Small intestine (tissue), 16 donors: ENCODE measurements at places on chromosomes 5 and 9. TPM values are rescaled to one million over a fixed set of nuclear protein-coding genes. Genes with fewer than 3 reads are reported as not detected.

DNA sequence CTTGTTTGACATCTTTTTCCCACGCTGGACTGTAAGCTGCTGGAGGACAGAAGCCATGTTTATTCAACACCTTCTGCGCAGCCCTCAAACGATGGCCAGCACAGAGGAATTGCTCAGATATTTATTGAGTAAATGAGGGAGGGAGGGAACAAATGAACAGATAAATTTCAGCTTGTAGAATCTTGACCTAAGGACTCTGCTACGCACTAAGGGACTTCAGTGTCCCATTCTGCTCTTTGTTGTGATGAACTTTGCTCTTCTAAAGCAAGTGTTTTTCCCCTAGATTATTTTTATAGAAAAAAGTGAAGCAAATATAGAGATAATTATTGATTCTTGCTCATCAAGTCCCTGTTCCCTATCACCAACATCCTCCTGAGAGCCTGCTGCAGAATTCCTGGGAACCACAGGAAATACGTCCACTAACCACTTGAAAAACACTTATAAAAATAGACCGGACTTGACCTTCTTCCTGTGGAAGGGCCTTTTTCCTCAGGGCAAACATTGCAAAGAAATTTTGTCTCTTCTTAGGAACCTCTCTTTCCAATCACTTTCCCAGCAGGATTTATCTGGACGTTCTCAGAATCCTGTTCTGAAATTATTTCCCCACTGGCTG is 54.9 kb downstream of the FGF1 start:
- no peak overlapping the region for H3K4me3 ChIP-seq
- H3K4me1 ChIP-seq = no peaks in the 10 kb centered on the region
- DNase-seq = no peak

- no peaks in the 10 kb centered on the region for H3K4me1 ChIP-seq
- no peak overlapping the region for H3K27ac ChIP-seq
- no peaks in the 10 kb centered on the region for H3K27me3 ChIP-seq
- no peak overlapping the region for H3K4me3 ChIP-seq
These were observed 54.0 kb downstream of the PCA3 start for GRCh38 chr9:76818271-76818670.

DNA sequence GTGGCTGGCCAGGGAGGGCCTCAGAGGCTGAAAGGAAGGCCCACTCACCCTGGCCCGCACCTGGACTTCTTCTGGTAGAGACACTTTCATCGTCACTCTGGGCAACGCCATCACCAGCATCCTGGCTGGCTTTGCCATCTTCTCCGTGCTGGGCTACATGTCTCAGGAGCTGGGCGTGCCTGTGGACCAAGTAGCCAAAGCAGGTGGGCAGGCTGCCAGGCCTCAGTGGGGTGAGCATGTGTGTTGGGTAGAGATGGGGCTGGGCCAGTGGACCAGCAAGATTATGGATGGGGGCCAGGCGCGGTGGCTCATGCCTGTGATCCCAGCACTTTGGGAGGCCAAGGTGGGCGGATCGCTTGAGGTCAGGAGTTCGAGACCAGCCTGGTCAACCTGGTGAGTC is 12.6 kb downstream of the SLC6A7 start:
- DNase-seq = no peak
- H3K27ac ChIP-seq = no peak overlapping the region
- no peaks in the 10 kb centered on the region for H3K4me1 ChIP-seq
- H3K36me3 ChIP-seq = no peaks in the 10 kb centered on the region

- DNase-seq = no peak
- H3K27me3 ChIP-seq = no peaks in the 10 kb centered on the region
- no peaks in the 10 kb centered on the region for H3K36me3 ChIP-seq
These were observed 10.6 kb upstream of the PARP8 start for GRCh38 chr5:50655810-50656205.

GRCh38 chr9:98899408-98900056 is 44.2 kb upstream of the COL15A1 start:
- no peaks in the 10 kb centered on the region for H3K4me1 ChIP-seq
- H3K27me3 ChIP-seq = no peaks in the 10 kb centered on the region
- no peaks in the 10 kb centered on the region for H3K36me3 ChIP-seq

DNA sequence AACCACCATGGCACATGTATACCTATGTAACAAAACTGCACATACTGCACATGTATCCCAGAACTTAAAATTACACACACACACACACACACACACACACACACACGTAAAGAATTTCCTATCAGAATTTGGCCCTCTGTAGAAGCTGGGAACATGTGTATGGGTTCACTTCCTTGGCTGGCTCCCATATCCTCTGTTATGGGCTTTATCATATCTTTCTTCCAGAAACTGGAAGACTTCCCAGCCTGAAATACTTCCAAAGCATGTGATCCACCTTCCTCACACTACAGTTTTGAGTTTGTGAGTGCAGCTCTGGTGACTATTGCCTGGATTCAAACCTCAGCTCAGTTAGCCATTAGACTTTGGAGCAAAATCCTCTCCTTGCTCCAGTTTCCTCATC is 78.6 kb upstream of the GDNF start:
- no peaks in the 10 kb centered on the region for H3K27me3 ChIP-seq
- H3K4me1 ChIP-seq = no peaks in the 10 kb centered on the region
- no peak overlapping the region for H3K4me3 ChIP-seq
- peak; percentile 3 for DNase-seq
- H3K36me3 ChIP-seq = no peaks in the 10 kb centered on the region
- no peak overlapping the region for H3K27ac ChIP-seq

DNA sequence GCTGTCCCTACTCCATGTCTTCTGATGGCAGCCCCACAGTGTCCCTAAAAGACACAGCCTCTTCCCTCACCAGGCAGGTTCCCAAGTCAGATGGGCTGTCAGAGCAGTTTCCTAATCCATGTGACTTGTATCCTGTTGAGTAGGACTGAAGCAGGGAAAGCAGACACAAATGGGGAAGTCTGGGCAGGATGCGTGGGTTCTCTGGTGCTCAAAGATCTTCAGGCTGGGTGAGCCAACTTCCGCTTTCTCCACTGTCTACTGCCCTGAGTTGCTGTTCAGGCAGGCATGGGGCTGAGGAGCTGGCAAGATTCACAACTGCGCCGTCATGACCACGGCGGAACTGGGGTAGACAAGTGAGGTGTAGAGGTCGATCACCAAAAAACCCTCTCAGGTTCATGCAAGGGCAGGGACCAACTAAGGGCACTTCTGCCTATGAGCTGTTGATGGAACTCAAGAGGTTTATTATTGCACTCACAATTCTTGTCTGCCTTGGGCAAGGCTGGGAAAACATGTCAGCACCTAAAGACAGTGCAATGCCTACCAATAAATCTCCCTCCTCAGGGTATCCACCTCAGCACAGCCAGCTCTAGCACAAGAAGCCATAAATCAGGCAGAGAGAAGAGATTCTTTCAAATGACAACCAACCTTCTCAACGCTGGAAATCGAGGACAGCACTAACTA is 83.4 kb downstream of the RAPGEF1 start:
- H3K27me3 ChIP-seq = no peaks in the 10 kb centered on the region
- no peaks in the 10 kb centered on the region for H3K36me3 ChIP-seq

DNA sequence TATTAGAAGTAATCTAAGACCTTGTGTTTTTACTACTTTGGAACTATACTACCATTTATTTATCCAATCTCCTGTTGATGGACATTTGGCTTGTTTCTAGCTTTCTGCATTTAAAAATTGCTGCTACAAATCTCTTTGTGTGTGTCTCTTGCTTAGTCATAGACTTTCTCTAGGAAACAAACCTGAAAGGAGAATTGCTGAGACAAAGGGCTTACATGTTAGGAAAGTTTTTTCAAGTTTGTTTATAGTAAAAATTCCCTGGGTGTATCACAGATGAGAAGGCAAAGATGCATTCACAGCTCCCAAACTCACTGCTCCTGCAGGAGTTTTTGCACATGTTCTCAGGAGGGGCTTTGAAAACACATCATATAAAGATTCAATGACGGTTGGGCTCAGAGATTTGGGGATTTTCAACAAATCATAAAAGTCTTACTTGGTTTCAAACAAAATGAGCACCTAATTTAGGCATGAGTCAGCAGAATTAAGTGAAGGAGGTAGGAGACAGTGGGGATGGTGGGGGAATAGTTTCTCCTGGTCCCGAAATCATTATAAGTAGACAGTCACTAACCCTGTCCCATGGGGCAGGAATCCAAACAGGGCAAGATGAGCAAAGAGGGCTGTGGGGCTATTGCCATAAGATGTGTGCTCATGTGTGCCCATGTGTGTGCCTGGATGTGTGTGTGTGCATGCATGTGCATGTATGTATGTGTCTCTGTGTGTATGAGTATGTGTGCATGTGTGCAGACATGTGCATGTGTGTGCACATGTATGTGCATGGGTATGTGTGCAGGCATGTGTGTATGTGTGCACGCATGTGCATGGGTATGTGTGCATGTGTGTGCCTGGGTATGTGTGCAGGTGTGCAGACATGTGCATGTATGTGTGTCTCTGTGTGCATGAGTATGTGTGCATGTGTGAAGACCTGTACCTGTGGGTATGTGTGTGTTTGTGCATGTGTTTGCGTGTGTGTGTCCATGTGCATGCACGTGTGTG is 43.4 kb upstream of the S1PR3 start:
- no peaks in the 10 kb centered on the region for H3K27me3 ChIP-seq
- no peak overlapping the region for H3K4me3 ChIP-seq
- no peaks in the 10 kb centered on the region for H3K36me3 ChIP-seq
- DNase-seq = no peak

DNA sequence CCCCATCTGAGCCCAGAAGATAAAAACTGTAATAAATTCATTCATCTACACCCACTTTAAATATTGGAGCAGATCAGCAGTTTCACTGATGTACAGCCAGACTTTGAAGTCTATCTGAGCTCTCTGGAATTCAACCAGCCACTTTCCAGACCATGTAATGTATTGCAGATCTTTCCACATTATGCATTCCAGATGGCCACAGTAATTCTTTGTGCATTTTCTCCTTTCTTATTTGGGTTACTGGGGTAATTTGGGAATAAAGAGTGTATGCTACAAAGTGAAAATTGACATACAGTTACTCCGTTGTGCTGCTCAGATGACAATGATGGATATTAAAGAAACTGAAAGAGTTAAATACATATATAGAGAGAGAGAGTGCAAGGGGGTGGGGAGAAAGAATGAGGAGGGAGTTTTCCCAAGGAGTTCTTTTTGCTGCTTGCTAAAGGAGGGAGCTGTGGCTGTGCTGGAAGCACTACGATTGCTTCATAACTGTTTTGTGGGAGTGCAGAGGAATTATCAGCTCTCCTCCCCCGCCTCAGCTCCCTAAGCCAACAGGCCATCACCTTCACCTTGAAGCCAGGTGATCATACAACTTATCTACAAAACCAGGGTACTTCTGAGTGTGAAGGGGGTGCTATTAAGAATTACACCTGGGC is 152.8 kb downstream of the GAS1 start:
- no peaks in the 10 kb centered on the region for H3K36me3 ChIP-seq
- DNase-seq = peak; percentile 11
- H3K4me1 ChIP-seq = no peaks in the 10 kb centered on the region

DNA sequence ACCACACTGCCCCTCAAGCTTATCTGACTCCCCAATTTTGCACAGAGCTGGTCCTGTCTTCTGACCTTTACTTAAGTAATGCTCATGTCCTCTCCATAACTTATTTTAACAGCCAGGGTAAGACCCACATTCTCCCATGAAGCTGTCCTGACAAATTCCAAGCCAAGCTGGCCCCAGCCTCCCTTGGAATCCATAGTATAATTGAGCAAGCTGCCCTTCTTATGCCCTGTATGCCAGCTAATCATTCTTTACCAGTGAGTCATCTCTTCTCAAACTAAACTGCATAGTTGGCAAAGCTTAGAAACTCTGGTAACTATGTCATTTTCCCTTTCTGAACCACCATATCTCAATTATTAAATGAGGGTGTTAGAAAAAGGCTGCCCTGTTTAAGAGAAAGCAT is 92.4 kb downstream of the NFIB start:
- DNase-seq = peak; percentile 70
- no peaks in the 10 kb centered on the region for H3K27me3 ChIP-seq
- peaks cover 2% of the 10 kb centered on the region for H3K36me3 ChIP-seq
- no peak overlapping the region for H3K4me3 ChIP-seq
- peaks cover 4% of the 10 kb centered on the region for H3K4me1 ChIP-seq
- peak overlapping the region; percentile 8 for H3K27ac ChIP-seq

The GPX3 gene
- 191 TPM for polyA plus RNA-seq

The ARRDC1 gene
- 63.4 TPM for polyA plus RNA-seq

The GRXCR2 gene
- polyA plus RNA-seq = not detected

The SH3PXD2B gene
- 11.0 TPM for polyA plus RNA-seq

The SRA1 gene
- polyA plus RNA-seq = 36.2 TPM

The FBN2 gene
- polyA plus RNA-seq = under 0.01 TPM

The SOHLH1 gene
- polyA plus RNA-seq = not detected

The PCDHB12 gene
- not detected for polyA plus RNA-seq

The STING1 gene
- 3.0 TPM for polyA plus RNA-seq

The GFPT2 gene
- 1.1 TPM for polyA plus RNA-seq

The ELP1 gene
- polyA plus RNA-seq = 24.6 TPM
